Mesothelial cell of epicardium (in vitro differentiated cells): ENCODE measurements at places on chromosomes 7 and 10.

DNA sequence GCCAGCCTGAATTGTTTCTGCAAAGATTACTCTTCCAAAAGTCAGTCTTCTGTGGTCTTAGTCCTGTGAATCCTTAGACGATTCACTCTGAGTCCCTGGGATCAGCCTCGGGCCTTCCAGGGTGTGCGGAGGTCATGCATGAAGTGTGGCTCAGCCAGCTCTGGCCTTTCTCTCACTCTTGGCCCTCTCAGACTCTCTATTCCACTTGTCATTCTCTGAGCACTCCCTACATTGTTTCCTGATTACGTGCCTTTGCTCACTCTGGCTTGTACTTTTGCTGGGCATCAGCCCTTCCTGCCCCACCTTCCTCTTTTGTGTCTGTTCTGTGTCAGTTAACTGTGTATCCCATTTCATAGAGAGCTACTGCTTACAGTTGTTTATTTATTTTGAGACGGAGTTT, 36.0 kb downstream of the CCNY start:
- DNase-seq: no peak

DNA sequence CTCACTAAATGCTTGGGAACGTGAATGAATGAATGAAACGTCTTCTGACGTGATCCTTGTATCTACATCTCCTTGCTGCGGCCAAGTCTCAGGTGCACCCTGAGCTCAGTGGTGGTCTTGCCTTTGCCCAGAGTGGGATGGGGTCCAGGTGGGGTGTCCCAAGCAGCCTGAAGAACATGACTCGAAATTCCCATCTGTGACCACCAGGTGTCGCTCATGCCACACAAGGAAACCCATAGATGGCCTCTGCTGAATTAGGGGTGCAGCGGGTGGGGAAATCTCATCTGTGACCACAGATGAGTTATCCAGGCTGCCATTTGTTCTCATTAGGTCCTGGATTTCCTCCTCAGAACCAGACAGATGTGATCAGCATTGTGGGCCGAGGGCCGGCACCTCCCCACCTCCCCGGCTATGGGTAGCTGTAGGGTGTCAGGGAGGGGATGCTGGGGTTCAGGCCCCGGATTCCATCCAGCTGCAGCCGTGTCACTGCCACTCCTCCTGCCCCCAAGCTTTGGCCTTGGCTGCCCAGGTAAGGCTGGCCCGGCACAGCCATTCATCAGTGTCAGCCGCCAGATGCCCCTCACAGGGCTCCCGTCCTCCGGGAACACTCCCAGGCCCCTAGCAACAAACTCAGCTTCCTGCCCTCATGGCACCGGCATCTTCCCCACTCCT, 21.0 kb upstream of the GNA12 start:
- DNase-seq: peak; percentile 82

DNA sequence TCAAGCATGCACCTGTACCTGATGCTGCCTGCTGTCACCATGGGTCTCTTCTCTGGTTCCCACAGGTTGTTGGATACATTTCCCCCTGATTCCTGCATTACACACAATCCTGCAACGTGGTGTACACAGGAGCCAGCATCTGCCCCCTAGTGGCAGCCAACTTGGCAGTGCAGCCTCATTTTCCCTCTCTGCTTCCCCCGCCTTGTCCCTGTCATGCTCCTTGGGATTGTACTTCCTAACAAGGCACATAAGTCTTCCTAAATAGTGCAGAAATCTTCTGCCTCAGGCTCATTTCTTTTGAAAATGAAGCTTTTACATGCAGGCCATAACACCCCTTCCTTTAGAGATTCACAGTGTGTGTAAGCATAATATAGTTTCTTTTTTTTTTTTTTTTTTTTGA, 387.5 kb downstream of the CCSER2 start:
- no peak for DNase-seq

GRCh38 chr7:51016546-51016945, 233.8 kb upstream of the GRB10 start:
- DNase-seq: peak; percentile 25

DNA sequence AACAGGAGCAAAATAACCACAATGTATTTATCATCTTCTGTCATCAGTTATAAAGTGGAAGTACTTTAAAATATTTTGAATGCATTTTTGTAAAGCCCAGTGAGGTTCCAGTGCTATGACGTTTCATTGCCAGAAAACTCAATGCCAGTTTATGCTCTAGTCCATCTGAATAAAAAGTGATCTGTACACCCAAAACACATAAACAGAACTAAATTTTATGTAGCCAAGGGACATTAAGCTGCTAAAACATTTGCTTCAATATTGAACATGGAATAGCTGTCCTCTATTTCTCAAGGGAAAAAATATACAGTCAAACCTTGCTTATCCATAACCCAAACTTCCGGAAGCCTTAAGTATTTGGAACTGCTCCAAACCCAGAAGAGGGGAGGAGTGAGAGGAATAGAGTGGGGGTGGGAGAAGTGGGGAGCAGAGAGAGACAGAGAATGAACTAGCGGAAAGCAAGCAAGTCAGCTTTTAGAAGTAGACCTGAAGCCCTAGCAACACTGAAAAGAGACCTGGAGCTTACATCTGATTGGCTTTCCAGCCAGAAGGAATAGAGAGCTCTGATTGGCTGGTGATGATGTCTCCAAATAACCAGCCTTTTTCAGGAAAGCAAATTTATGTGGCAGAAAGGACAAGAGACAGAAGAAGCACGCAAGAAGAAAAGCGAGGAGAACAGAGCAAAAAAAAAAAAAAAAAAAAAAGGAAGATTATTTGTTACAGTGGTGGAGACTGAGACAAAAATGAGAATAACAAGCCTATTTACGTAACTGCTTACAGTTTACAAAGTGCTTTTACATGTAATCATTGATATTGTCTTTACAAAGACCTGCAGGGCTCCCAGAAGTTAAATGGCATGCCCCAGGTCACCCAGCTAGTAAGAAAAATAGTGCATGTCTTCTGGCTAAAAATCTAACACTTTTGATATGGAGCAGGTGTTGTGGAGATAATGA, 196.0 kb downstream of the RNLS start:
- peak; percentile 40 for DNase-seq

DNA sequence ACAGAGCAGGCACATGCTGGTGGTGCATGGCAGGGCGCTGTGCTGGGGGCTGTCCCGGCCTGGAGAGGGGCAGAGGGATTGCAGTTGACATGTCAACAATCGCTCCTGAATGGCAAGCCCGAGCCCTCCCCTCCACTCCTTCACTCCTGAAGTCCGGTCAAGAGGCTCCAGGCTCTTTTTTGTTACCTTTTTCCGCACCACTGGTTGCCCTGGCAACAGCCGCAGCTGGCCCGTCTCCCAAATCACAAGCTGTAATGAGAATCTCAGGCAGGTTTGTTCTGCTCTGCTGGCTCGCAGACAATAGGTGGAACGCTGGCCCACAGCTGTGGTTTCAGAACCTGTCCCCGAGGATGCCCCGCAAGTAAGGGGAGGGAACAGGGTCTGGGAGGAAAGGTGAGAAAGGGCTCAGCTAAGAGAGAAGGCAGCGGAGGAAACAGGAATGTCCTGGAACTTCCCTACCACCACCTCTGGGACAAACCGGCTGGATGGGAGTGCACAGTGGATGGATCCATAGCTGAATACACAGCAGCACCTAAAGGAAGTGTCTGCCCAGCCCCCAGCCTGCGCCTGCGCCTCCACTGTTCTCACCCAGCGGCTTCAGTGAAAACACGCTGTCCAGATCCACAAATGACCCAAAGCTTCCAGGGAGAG, 58.9 kb downstream of the CALML3 start:
- peak; percentile 65 for DNase-seq

- no peak for DNase-seq
Measured at GRCh38 chr10:118139321-118139720, 92.6 kb upstream of the RAB11FIP2 start.

- DNase-seq: no peak
Measured at GRCh38 chr10:98423691-98424120, 8.7 kb upstream of the PYROXD2 start.

DNA sequence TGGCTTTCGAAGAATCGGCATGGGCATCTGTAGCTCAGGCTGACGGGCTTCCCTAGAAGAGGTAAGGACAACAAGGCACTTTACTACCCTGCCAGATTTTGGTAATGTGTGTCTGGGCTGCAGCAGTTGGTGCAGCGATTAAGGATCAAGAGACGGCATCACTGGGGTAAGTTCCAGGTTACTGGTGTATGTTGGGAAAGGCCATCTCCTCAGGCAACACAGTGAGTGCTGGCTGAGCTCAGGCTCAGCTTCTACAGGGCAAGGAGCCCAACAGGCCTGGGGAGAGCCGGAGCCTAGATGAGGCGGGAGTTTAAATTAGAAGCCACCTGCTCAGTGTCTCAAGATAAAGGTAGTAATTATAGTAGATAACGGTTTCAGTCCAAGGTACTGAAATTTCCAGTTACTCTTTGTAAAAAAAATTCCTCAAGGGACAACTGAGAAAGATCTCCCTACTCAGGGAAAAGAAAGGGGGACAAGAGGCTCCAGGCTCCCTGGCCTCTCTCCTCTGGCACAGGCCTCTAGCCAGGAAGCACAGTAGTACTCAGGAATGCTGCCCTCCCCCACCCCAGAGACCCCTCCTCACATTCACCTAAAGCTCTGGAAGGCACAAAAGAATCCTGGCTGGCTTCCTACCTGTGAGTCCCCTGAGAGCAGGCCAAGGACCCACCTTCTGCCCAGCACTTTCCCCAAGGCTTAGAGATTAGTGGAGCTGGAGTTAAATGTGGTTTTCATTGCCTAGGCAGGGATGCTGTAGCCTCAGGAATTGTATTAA, 3.9 kb downstream of the CXCL12 start:
- no peak for DNase-seq

GRCh38 chr7:132503415-132503814, 72.9 kb downstream of the PLXNA4 start:
- no peak for DNase-seq

GRCh38 chr10:60170250-60170649, 219.4 kb downstream of the ANK3 start:
- no peak for DNase-seq

DNA sequence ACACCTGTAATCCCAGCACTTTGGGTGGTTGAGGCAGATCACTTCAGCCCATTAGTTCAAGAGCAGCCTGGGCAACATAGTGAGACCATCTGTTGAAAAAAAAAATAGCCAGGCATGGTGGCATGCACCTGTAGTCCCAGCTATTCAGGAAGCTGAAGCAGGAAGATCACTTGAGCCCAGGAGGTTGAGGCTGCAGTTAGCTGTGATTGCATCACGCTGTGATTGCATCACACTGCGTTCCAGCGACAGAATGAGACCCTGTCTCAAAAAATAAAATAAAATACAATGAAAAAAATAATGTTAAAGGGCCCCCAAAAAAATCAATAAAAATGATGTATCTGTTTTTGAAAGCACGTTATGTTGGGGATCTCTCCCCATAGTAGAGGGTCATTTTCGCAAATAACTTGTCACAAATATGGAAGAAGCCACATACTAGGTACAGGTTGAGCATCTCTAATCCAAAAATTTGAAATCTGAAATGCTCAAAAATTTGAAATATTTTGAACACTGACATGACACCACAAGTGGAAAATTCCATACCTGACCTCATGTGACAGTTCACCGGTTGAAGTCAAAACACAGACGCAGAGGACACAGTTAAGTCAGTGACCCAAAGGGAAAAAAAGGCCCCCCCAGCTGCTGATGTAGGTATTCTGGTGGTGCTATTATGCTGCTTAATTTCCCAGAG, 9.5 kb downstream of the CISD1 start:
- DNase-seq: no peak

- no peak for DNase-seq
Measured at GRCh38 chr10:110456523-110457091, 41.1 kb upstream of the DUSP5 start.

DNA sequence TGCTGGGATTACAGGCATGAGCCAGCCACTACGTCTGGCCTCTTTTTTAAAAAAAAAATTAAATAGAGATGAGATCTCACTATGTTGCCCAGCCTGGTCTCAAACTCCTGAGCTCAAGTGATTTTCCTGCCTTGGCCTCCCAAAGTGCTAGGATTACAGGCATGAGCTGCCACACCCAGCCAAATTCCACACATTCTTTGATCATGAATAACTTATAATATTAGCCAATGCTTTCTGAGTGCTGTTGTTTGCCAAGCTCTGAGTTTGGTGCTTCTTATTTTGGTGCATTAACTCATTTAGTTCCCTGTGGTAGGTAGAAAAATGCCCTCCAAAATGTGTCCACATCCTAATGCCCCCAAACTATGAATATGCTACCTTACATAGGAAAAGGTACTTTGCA, 47.2 kb upstream of the MKI67 start:
- no peak for DNase-seq

GRCh38 chr7:137691566-137691965, 155.2 kb downstream of the DGKI start:
- DNase-seq: no peak

- DNase-seq: no peak
Measured at GRCh38 chr7:158186864-158187693, 400.5 kb downstream of the PTPRN2 start.

DNA sequence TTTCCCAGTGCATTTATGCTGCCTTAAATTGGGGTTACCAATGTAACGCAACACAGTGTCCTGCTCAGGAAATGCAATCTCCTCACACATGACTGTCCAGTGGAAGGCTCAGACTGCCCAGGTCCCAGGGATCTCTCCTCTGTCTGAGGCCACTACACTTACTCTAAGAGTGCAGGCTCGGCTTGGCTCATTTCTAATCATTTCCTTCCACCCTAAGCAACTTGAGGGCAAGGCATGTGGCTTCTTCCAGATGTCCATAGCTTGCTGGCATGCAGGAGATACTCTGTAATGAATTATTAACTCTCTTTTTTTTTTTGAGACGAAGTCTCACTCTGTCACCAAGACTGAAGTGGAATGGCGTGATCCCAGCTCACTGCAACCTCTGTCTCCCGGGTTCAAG, 23.7 kb downstream of the PLAC9 start:
- DNase-seq: no peak

GRCh38 chr10:72764151-72764550, 72.2 kb downstream of the MCU start:
- no peak for DNase-seq

DNA sequence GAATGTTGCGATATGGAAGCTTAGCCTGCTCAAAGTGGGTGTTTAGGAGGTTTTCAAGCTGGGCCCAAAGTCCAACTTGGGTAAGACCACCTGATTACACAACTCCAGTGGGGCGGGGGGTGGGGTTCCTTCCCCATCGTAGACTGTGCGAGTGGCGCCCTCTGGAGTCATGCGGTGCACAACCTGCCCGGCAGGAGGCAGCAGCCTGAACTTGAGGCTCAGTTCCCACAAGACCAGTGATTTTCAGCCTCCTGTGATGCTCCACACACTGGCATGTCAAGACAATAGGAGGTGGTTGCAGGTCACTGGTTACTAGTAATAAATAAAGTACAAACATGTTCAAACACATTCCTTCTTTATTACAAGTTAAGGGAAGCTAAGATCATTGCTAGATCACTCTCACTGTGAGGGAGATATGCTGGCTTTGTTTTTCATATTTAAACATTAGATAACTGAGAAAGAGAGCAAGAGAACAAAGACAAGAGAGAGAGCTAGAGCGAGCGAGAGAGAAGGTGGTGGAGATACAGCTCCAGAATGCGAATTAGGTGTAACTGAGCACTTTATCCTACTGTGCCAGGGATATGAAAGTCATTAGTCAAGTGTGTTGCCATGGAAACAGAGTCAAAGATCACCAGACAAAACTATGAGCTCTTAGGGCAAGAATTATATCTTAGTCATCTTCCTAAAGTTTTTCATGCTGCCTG, 97.4 kb upstream of the BMPER start:
- DNase-seq: no peak

- no peak for DNase-seq
Measured at GRCh38 chr10:15293862-15294842, 76.9 kb downstream of the FAM171A1 start.

GRCh38 chr10:6035931-6036575, 26.1 kb downstream of the IL2RA start:
- DNase-seq: no peak
